ENCODE measurements at places on chromosomes 4 and X. TPM values are rescaled to one million over a fixed set of nuclear protein-coding genes. Genes with fewer than 3 reads are reported as not detected.

Gene AMOT
- 6.7 TPM for total RNA-seq

Gene TCEAL6
- not detected for total RNA-seq

Gene COL4A5
- total RNA-seq, result 6.2 TPM

Gene BTK
- 78.3 TPM for total RNA-seq

Gene TMEM271
- not detected for total RNA-seq

Gene TASL
- 11.1 TPM for total RNA-seq

Gene POF1B
- 4.5 TPM for total RNA-seq

DNA sequence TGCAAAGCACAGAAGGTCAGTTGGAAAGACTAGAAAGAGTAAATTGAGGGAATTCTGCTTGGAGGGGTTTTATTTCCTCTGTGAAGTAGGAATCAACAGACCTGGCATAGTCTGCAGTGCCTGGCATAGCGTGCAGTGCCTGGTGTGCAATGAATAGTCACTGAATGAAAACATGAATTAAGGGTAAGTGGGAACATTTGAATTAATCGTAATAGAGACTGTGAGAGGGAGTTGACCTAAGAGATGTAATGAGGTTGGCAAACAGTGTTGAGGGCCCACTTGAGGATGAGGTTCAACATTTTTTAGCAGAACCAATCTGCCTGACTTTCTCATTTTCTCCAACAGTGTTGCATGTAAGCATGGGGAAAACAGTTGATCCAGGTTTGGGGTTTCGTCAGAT, 377.2 kb upstream of the FTHL17 start:
- no peaks in the 10 kb centered on the region for H3K36me3 ChIP-seq
- H3K27ac ChIP-seq, result no peak overlapping the region
- no peak for DNase-seq

DNA sequence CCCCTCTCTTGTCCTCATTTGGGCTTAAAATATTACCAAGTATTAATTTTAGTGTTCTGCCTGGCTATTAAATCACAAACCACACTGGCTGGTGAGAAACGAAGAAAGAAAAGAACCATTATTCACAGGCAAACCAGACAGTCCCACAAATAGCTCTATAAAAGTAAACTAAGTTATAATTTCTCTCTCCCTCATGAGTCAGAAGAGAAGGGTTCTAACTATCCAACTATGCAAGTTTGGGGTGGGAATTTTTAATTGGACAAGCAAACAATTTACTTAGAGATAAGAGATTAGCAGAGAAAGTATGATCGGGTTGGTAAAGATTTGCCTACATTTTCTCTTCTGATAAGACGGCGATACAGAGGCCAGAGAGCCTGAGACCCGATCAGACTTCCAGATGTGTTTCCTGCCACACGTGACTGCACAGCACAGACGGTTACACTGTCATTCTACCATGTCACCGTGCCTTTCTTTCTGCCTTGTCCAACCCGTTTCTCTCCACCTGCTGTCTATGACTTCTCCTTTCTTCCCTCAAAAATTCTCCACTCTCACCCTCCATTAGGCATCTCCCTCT, 52.3 kb downstream of the MEPE start:
- H3K27me3 ChIP-seq, result no peaks in the 10 kb centered on the region
- no peak for DNase-seq
- H3K27ac ChIP-seq, result no peak overlapping the region
- no peaks in the 10 kb centered on the region for H3K36me3 ChIP-seq

DNA sequence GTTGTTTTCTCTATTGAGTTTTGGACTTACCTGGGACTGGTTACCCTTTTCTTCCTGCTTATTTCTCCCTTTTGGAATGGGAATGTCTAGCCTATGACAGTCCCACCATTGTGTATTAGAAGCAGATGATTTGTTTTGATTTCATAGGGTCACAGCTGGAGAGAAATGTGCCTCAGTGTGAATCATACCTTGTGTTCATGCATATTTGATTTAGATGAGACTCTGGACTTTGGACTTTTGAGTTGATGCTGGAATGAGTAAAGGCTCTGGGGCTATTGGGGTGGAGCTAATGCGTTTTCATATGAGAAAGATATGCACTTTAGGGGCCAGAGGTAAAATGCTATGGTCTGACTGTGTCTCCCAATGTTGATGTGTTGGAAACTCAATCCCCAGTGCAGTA, 30.5 kb upstream of the TEX13C start:
- no peak for DNase-seq
- no peaks in the 10 kb centered on the region for H3K27me3 ChIP-seq
- no peaks in the 10 kb centered on the region for H3K36me3 ChIP-seq
- no peak overlapping the region for H3K27ac ChIP-seq

DNA sequence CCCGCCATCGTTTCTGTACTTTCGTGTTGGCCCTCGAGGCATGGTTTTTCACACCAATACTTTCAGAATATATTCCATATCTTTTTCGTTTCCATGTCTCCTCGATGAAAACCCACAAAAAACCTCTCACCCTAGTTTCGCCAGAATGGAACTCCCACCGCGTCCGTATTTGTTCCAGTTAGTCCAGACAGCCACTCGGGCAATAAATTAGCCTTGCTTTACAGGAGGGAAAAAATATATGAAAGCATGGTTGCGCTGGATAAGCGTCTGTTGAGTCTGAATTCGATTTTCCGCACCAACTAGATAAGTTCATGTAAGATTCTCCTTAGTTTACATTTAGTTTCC, 550 bp upstream of the CHM start:
- peaks cover 13% of the 10 kb centered on the region for H3K4me1 ChIP-seq
- no peaks in the 10 kb centered on the region for H3K36me3 ChIP-seq
- H3K27me3 ChIP-seq, result no peaks in the 10 kb centered on the region
- no peak for DNase-seq
- H3K27ac ChIP-seq, result no peak overlapping the region
- H3K4me3 ChIP-seq, result peak overlapping the region; percentile 50

DNA sequence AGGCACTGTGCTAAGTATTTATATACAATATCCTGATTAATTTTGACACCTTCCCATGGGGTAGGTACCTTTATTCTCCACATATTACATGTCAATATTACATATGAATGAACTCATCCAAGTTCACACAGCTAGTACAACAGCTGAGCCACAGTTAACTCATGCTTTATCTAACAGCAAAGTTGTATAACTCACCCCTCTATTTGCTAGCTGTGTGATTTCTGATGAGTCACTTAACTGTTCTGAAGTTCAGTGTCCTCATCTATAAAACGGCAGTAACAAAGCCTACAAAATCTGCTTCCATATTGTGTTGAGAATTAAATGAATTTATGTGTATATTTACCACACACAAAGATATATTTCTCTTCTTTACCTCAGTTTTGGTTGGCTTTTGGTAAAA, 48.2 kb upstream of the KDR start:
- no peak for DNase-seq
- no peak overlapping the region for H3K27ac ChIP-seq
- H3K27me3 ChIP-seq, result no peaks in the 10 kb centered on the region
- no peak overlapping the region for H3K4me3 ChIP-seq
- H3K4me1 ChIP-seq, result no peaks in the 10 kb centered on the region

- no peaks in the 10 kb centered on the region for H3K27me3 ChIP-seq
- DNase-seq, result no peak
- no peaks in the 10 kb centered on the region for H3K36me3 ChIP-seq
Observed at GRCh38 chrX:68697036-68697435, 49.6 kb downstream of the STARD8 start.

DNA sequence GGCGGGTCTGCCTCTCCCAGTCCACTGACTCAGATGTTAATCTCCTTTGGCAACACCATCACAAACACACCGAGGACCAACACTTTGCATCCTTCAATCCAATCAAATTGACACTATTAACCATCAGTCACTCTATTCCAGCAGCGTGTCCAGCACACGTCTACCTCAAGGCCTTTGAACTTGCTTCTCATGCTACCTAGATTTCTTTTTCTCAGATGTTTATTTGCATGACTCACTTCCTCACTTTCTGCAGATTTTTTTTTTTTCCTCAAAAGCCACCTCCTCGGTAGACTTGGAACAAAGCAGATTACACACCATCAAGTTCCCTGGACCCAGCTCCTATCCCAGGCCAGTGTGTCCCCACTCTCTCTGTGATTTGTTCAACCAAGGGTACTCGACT, 49.5 kb downstream of the SUPT20HL2 start:
- DNase-seq, result no peak
- no peaks in the 10 kb centered on the region for H3K27me3 ChIP-seq
- no peaks in the 10 kb centered on the region for H3K36me3 ChIP-seq

DNA sequence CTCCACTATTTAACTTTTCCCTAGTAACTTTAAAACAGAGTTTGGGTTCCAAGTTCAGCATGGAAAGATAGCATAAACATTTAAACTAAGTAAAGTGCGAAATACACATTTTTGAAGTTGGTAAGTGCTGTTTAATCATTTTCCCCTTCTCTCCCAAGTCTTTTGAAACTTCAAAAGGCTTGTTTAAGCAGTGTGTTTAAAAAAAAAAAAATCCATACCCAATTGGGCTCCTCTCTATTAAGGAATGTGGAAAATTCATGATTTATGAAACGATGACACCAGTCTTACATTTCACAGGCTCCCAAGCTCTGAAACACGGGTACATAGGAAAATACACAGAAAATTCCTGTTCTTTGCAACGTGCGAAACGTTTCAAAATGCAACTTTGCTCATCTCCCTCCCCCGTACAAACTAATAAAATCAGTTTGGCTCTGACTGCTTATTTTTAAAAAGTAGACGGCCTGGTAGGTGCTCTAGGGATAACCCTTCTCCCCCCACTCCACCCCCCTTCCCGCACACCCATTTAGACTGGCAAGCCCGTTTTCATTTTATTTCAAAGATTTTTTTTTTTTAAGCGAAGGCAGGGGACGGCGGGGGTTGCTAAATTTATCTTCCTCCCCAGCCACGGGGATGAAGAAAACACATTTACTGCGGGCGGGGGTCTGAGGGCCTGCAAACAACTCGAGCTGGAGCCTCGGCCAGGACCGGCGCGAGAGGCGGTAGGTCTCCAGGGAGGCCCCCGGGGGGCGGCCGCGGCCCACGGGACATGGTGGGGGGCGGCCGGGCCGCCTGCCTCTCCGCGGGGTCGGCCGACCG, 786 bp upstream of the ZFX start:
- peaks cover 58% of the 10 kb centered on the region for H3K4me1 ChIP-seq
- peak overlapping the region; percentile 98 for H3K27ac ChIP-seq
- H3K36me3 ChIP-seq, result peaks cover 9% of the 10 kb centered on the region
- DNase-seq, result no peak
- no peaks in the 10 kb centered on the region for H3K27me3 ChIP-seq

DNA sequence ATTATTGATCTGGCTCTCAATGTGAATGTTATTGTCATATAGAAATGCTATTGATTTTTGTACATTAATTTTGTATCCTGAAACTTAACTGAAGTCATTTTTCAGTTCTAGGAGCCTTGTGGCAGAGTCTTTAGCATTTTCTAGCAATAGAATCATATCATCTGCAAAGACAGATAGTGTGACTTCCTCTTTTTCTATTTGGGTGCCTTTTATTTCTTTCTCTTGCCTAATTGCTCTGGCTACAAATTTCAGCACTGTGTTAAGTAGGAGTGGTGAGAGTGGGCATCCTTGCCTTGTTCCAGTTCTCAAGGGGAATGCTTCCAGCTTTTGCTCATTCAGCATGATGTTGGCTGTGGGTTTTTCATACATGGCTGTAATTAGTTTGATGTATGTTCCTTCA, 102.7 kb downstream of the SH3BGRL start:
- H3K27ac ChIP-seq, result no peak overlapping the region
- no peaks in the 10 kb centered on the region for H3K27me3 ChIP-seq
- no peaks in the 10 kb centered on the region for H3K4me1 ChIP-seq

- H3K27me3 ChIP-seq, result no peaks in the 10 kb centered on the region
- no peak overlapping the region for H3K27ac ChIP-seq
- H3K4me1 ChIP-seq, result peaks cover 5% of the 10 kb centered on the region
Observed at GRCh38 chr4:128513664-128514484, 226.3 kb upstream of the PGRMC2 start.

DNA sequence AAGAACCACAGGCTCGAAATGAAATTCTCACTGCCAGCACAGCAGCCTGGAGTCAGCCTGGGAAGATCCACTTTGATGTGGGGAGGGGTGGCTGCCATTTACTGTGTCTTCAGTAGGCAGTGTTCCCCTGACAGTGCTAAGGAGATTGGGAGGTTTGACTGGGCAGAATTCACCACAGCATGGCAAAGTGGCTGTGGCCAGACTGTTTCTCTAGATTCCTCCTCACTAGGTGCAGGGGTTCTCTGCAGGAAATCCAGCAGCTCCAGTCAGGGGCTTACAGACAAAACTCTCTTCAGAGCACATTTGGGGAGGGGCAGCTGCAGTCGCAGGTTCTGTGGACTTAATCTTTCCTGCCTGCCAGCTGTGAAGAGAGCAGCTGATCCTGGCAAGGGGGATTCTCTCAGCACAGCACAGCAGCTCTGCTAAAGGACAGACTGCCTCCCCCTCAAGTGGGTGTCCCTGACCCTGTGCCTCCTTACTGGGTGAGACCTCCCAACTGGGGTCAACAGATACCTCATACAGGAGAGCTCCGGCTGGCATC, 1174.0 kb downstream of the RAPGEF2 start:
- H3K36me3 ChIP-seq, result no peaks in the 10 kb centered on the region
- H3K27ac ChIP-seq, result no peak overlapping the region
- no peaks in the 10 kb centered on the region for H3K4me1 ChIP-seq
- no peaks in the 10 kb centered on the region for H3K27me3 ChIP-seq
- H3K4me3 ChIP-seq, result no peak overlapping the region

- no peaks in the 10 kb centered on the region for H3K4me1 ChIP-seq
- H3K27me3 ChIP-seq, result no peaks in the 10 kb centered on the region
- H3K36me3 ChIP-seq, result no peaks in the 10 kb centered on the region
- DNase-seq, result no peak
- no peak overlapping the region for H3K4me3 ChIP-seq
- H3K27ac ChIP-seq, result no peak overlapping the region
Observed at GRCh38 chr4:123516576-123516975, 120.0 kb downstream of the SPRY1 start.

- no peak overlapping the region for H3K4me3 ChIP-seq
- H3K27me3 ChIP-seq, result no peaks in the 10 kb centered on the region
- no peaks in the 10 kb centered on the region for H3K4me1 ChIP-seq
- H3K27ac ChIP-seq, result no peak overlapping the region
Observed at GRCh38 chrX:151151665-151152267, 24.6 kb upstream of the GPR50 start.

- peaks cover 7% of the 10 kb centered on the region for H3K4me1 ChIP-seq
- no peak for DNase-seq
- H3K4me3 ChIP-seq, result no peak overlapping the region
- no peak overlapping the region for H3K27ac ChIP-seq
- H3K27me3 ChIP-seq, result no peaks in the 10 kb centered on the region
Observed at GRCh38 chr4:159383562-159383931, 280.7 kb downstream of the RAPGEF2 start.

- H3K27ac ChIP-seq, result no peak overlapping the region
- no peak for DNase-seq
- H3K36me3 ChIP-seq, result no peaks in the 10 kb centered on the region
- H3K27me3 ChIP-seq, result no peaks in the 10 kb centered on the region
- H3K4me1 ChIP-seq, result no peaks in the 10 kb centered on the region
- no peak overlapping the region for H3K4me3 ChIP-seq
Observed at GRCh38 chr4:95272036-95272435, 276.7 kb downstream of the UNC5C start.

DNA sequence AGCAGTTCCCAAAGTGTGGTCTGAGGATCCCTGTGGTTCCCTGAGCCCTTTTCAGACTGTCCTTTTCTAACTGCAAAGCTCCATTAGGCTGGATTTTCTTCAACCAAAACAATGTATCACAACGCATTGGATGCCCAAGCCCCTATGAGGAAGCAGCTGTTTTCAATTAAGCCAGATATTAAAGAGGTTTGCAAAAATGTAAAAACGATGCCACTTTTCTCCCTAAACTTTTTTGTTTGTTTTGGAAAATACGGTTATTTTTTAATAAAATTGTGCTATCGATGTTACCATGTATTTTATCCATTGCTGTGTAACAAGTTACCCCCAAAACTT, 170.4 kb upstream of the BCOR start:
- H3K4me3 ChIP-seq, result no peak overlapping the region
- no peak for DNase-seq
- H3K27ac ChIP-seq, result no peak overlapping the region

- no peaks in the 10 kb centered on the region for H3K36me3 ChIP-seq
- DNase-seq, result no peak
- no peaks in the 10 kb centered on the region for H3K4me1 ChIP-seq
- no peak overlapping the region for H3K27ac ChIP-seq
Observed at GRCh38 chrX:132173647-132174046, 45.6 kb downstream of the RAP2C start.

All from spleen (tissue), 13 donors.